ENCODE measurements at places on chromosomes 16 and 17.
A peak's percentile ranks its signal among the peaks of the same experiment; 100 is the strongest.

GRCh38 chr16:2008631-2009163 lies 924 bp downstream of the ZNF598 start:
- DNase-seq: no peak

DNA sequence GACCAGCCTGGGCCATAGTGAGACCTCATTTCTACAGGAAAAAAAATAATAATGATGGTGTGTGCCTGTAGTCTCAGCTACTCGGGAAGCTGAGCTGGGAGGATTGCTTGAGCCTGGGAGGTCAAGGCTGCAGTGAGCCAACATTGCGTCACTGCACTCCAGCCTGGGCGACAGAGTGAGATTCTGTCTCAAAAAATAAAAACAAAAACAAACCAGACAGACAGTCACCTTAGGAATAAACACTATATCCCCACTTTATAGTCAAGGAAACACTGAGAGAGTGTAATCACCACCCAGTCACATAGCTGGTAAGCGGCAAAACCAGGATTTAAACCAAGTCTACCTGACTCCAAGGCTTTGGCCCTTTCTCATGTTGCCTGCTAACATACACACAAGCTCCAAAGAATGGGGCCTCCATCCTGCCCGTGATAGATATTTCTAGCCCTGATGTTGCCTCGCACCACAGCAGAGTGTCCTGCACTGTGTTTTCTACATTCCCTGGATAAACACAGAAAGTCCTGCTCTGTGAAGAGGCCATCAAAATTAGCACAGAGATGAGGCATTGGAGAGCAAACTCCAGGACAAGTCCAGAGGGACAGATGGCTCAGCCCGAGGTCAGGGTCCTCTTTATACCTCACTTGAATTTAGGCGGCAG lies 66.1 kb upstream of the SMURF2 start:
- no peak for DNase-seq

DNA sequence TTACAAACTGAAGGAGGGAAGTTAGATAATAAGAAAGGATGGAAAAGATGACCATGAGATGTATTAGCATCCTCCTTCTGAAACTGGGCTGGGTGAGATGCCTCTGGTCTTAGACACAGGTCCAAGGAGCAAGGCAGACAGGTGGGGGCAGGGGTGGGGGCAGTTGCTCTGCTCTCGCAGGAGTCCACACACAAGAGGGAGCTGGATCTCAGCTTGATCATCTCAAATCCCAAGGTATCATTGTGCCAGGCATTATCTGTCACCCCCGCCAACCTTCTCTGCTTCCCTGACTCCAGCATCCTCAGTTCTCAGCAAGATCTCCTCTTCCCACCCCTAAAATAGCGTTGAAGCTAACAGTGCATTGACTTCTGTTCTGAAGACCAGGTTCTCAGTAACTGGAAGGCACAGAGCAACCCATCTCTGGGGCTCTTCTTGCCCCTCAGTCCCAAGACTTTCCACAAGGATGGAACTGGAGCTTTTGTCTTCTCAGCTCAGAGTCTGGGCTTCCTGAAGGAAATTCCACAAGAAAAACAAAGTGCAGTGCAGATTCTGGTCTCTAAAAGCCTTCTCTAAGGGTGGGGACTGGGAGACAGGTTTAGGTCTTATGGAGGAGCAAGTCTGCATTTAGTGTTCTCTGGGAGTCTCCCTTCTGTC lies 1.6 kb downstream of the FLOT2 start:
- DNase-seq: no peak

- no peak for DNase-seq
These were observed 155.3 kb downstream of the AIPL1 start for GRCh38 chr17:6279659-6280058.

DNA sequence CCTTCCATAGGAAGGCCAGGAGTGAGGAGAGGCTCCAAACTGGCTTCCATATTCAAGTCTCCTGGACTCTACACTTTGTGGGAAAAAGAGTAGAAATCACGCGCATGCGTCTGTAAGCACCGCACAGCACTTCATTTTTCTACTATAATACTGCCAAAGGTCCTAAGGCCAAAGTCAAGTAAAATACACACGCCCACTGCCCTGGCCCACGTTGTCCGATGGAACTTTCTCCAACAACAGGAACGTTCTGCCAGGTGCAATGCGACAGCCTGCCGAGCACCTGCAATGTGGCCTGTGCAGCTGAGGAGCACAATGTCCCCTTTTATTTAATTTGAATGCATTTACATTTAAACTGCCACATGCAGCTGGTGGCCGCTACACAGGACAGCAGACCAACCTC lies 23.5 kb downstream of the DNASE1 start:
- no peak for DNase-seq

DNA sequence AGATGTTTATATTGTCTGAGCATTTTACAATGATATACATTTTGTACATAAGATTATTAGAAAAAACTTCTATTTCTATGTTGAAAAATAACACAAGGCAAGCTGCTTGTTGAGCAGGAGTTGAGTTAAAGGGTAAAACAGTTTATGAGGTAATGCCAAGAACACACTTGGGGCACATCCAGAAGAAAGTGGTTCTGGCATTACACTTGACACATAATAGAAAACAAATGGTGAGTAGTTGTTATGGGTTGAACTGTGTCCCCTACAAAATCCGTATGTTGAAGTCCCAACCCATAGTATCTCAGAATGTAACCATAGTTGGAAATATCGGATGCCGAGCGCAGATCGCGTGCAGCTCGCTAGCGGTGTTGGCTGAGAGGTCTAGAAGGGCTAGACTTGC lies 354.3 kb upstream of the GOT2 start:
- DNase-seq: no peak

DNA sequence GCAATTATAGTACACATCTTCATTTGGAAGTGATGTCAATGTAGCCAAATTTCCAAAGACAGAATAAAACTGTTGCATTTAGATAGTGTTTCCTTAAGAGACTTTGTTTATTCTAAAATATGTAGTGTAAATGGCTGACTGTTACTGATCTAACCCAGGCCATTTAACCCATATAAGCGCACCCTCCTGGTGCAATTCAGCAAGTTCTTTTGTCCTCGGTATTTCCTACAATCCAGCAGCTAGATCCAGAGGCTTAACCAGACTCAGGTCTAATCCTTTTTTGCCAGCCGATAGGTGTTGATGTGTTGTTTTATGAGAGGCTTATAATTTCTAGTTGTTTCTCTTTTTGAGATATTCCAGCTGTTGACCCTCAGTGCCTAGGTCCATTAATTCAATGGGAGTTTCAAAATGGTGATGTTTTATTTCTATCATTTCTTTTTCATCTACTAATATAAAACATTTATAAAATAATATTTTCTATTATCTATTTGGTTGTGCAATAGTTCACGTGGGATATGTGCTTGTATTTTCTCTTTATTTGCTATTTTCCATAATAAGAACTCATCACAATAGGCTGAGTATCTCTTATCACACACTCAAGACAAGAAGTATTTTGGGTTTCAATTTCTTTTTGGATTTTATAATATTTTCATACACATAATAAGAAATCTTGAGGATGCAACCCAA lies 14.5 kb downstream of the ABCA9 start:
- DNase-seq: no peak

GRCh38 chr17:34620458-34620857 lies 41.1 kb downstream of the TMEM132E start:
- no peak for DNase-seq

- no peak for DNase-seq
These were observed 37.8 kb downstream of the MSI2 start for GRCh38 chr17:57294101-57294500.

DNA sequence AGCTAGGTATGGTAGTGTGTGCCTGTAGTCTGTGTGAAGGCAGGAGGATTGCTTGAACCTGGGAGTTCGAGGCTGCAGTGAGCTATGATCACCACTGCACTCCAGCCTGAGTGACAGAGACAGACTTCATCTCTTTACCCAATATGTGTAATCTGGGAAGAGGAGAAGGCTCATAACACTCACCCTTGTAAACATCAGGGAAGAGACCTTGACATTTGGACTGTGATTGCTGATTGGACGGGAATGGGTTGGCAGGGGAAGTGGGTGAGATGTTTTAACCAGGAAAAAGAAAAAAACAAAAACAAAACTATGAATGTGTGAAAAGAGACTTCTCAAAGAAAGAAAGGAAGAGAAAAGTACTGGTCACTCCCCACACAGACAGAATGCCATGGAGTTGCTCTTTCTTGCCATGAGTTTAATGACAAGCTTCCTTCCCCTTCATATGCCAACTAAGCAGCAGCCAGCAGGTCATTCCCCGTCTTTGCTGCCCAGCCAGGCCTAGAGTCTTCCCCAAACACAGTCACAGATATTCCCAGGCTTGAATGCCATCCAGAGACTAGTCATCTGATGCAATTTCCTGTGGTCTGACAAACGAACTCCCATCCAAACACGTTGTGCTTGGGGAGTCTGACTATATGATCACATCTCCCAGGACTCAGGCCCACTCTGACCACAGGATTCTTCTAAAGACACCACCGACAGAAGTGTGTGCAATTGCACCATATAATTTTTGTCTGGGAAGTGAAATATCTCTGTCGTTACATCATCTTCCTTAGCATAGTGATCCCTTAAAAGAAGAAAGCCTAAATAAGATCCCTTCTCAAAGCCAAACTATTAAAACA lies 3.6 kb upstream of the XAF1 start:
- peak; percentile 79 for DNase-seq

- no peak for DNase-seq
These were observed 11.9 kb downstream of the TMEM204 start for GRCh38 chr16:1545044-1546040.

DNA sequence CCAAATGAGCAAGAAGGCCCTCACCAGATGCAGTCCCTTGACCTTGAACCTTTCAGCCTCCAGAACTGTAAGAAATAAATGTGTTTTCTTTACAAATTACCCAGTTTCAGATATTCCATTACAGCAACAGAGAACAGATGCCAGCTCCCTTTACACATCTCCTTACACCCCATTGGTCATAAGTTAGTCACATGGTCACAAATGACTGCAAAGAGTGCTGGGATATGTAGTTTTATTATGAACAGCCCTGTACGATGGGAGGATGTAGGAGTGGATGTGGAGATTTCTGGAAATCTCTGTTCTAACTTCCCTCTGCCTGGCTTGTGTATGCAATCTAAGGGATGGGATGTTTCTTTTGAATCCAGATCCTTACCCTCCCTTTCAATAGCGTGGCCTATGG lies 13.3 kb upstream of the RPL38 start:
- DNase-seq: no peak

DNA sequence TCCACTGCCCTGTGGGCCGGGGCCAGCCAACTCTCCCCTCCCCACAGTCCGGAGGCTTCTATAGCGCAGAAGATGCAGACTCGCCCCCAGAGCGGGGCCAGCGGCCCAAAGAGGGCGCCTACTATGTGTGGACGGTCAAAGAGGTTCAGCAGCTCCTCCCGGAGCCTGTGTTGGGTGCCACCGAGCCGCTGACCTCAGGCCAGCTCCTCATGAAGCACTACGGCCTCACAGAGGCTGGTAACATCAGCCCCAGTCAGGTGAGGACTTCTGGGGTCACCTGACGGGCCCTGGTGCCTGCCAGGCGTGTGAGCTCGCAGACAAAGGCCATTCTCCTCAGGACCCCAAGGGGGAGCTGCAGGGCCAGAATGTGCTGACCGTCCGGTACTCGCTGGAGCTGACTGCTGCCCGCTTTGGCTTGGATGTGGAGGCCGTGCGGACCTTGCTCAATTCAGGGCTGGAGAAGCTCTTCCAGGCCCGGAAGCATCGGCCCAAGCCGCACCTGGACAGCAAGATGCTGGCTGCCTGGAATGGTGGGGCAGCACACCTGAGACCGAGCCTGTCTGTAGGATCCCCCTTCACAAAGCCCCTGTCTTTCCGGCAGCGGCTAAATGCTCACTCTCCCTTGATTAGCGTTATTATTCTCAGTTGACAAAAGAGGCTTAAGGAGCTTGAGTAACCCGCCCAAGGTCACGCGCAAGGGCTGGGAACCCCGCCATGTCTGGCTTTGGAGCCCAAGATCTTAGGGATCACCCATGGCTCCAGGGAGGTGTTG lies 3.9 kb downstream of the SPATA20 start:
- DNase-seq: no peak

DNA sequence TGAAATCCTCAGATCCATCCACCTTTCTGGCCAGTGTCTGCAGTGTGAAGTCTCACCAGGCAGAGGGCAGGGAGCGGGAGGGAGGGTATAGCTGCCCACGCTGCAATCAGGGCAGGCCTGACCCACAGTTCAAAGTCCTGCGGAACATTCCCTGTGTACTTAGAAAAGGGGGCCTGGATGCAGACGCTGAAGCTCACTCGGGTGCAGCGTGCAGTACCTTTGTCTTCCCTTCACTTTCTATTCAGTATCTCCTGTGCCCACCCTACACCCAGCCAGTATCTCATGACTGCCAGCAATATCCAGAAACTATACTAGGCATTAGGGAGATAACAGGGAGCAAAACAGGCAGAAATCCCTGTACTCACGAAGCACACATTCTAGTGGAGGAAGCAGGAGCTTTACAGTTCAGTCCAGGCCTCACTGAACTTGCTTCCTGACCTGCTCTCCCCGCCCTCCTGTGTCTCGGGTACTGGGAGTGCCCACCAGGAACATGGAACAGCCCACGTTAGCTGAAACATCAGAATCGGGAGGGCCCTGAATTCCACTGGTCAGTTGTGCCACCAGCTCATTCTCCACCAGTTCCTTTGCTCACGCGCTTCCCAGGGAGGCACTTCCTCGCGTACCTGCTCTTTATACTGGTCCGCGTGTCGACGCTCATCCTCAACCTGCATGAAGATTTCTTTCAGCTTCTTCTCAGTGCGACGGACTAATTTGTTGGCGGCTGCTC lies 42.2 kb downstream of the NDEL1 start:
- DNase-seq: no peak

DNA sequence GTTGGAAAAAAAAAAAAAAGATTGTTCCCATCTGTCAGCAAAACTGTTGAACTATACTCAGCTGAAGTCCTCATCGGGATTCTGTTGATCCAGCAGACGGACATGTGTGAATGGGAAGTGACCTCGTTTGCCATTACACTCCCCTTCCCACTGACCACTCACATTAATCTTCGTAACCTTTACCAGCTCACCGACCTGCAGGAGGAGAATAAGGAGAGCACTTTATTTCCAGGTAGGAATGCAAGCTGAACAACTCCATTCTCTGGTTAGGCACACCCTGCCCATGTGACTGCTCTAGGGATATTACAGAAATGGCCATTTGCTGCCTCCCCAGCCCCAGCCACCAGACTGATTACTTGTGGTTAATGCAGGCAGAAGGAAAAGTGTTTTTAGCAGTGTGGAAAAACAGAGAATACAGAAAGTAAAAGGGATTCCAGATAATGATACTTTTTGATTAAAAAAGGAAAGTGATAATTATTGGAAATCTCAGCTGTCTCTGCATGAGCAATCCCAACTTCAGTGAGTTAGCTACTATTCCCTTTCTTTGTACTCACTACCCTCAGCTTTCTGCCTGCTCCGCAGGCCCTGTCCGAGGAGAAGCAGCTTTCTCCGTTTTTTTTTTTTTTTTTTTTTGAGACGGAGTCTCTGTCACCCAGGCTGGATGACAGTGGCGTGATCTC lies 23.6 kb upstream of the YWHAE start:
- DNase-seq: no peak

- DNase-seq: no peak
These were observed 44.6 kb upstream of the MAF start for GRCh38 chr16:79644971-79645667.

DNA sequence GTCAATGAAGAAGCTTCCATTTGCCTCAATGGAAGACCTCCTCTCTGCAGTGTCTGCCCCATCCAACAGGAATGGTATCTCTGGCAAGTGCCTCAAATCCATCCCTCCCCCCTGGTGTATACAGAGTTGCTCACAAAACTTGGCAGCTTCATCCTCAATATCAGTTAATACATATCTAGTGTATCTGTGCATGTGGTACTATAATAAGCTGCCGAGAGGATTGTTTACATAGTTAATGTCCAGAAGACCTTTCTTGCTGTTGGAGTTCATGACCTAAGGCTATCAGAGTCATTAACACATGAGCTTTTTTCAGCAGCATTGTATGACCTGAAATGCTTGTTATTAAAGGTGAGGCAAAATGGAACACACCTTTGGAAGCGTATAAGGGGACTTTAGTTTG lies 14.0 kb upstream of the RASL10B start:
- no peak for DNase-seq
